Liver (tissue), 10 donors: ENCODE measurements at places on chromosomes 4 and X. TPM values are rescaled to one million over a fixed set of nuclear protein-coding genes. Genes with fewer than 3 reads are reported as not detected.

PRSS12 gene
- 0.09 TPM for total RNA-seq

DNA sequence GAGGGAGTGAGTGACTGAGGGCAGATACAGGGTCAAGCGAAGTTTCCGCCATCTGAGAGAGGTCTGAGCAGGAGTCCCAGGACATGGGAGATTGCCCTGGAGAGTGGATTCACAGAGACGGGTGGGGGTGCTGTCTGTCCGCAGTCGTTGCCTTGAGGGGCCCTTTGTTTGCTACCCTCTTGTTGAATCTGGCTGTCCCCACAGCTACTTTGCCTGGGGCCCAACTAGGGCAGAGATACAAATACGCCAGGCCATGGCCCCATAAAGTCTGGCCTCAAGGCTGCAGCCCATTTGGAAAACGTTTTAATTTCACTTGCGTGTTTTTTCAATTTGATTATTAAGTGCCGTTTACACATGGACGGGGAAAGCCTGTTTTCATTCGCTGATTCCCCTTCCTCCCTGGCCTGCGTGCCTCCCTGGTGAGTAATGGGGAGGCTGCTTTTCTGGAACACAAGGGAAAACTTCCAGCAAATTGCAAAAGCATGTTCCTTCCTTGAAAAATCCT, 134.4 kb downstream of the SMIM20 start:
- DNase-seq, result no peak

- DNase-seq, result no peak
These were observed 146.5 kb downstream of the NDST3 start for GRCh38 chr4:118180776-118181175.

GRCh38 chrX:97672138-97672537, 788.4 kb downstream of the RPA4 start:
- no peak for DNase-seq

DNA sequence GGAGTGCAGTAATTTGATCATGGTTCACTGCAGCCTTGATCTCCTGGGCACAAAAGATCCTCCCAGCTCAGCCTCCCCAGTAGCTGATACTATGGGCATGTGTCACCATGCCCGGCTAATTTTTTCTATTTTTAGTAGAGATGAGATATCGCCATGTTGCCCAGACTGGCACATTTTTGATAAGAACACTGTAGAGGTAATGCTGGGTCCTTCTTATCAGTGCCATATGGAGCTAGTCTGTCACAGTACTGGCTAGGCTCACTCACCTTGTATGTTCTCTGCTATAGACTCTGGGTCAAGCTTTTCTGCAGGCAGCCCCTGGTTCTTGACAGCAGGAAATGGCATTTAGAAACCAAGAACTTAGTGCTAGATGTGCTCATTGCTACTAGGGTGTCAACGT, 53.9 kb downstream of the BCOR start:
- no peak for DNase-seq

GYPB gene
- not detected for total RNA-seq
